ENCODE measurements at places on chromosomes 16 and 17. TPM values are rescaled to one million over a fixed set of nuclear protein-coding genes. Genes with fewer than 3 reads are reported as not detected.

DNA sequence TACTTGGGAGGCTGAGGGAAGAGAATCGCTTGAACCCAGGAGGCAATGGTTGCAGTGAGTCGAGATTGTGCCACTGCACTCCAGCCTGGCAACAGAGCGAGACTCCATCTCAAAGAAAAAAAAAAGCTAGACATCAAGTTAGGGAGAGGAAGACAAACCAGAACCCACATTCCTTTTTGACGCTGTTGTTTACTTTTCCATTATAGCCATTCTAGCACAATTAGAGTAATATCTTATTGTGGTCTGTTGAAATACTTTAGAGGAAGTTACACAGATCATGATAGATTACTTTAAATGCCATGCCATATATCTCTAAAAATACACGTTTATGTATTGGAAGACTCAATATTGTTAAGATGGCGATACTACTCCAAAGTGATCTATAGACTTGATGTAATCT is 16.5 kb upstream of the ABCC1 start:
- no peak for DNase-seq

DNA sequence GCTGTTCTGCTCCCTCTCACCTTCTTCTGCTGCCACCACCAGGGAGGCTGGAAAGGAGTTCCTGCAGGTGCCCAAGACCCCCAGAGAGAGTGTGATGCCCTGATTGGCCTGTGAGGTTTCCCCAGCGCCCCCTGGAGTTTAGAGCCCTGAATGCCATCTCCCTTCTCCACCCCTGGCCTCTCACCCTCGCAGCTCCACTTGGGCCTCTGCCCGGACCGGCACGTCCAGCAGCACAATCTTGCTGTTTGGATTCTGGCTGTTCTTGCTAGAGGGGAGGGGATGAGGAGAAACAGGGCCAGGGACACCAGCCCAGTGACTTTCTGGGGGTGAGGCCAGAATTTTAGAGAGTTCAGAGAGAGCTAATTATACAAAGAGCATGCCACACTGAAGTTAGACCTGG is 12.5 kb upstream of the FAM171A2 start:
- no peak for DNase-seq

DNA sequence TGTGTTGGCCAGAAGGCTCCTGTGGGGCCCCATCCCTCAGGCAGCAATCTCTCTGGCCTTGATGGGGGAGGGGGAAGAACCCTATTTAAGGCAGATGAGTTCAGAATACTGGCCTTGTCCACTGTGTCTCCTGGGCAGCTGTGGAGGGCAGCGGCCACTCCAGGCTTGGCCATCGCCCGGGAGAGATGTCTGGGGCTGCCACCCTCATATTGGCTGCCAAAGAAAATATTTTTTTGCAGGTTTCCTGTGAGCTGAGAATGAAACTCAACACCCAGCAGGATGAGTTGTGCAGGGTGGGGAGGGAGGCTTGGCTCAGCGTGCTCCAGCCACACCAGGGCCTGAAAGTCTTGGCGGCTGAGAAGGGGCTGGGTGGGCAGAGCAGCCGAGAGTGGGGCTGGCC is 14.4 kb upstream of the TIMP2 start:
- peak; percentile 34 for DNase-seq

DNA sequence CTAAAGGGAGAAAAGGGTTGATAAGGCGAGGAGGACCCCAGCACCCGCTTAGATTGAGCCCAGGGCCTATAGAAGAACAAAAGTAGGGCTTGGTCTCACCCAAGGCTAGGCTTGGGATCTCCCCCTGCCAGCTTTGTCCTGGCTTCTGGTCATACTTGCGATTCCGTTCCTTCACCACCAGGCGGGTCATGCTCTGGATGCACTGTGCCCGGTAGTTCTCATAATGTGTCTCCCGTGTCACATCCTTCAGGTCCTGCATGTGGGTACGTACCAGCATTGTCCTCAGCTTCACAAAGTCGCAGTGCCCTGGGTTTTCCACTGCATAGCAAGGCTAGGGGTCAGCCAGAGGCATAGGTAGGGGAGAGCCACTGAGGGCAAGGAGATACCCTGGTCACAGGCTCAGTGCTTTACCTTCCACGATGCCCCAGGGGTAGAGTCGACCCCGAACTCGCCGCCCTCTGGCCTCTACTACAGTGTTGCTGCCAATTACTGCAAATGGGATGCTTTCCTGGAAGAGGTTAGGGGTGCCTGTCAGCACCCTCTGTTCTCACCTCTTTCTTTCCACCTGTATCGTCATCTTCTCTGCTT is 6.5 kb upstream of the MTMR4 start:
- DNase-seq = no peak

The ZFPM1 gene
- total RNA-seq = 0.88 TPM

The FOXN1 gene
- not detected for total RNA-seq

The LRRC45 gene
- total RNA-seq = 17.6 TPM

The MYH1 gene
- total RNA-seq = not detected

Measured in RPMI7951 (cell line).